ENCODE measurements at places on chromosomes 11 and 22. TPM values are rescaled to one million over a fixed set of nuclear protein-coding genes. Genes with fewer than 3 reads are reported as not detected.

The FADD gene
- 52.8 TPM for total RNA-seq

The CCDC87 gene
- total RNA-seq: 0.84 TPM

The C1QTNF4 gene
- not detected for total RNA-seq

The CARNS1 gene
- 0.08 TPM for total RNA-seq

The OR51E2 gene
- total RNA-seq: not detected

The CD248 gene
- not detected for total RNA-seq

The MMP12 gene
- total RNA-seq: not detected

The DEPDC7 gene
- 9.1 TPM for total RNA-seq

The OR2AG2 gene
- not detected for total RNA-seq

The OR52E8 gene
- not detected for total RNA-seq

The TIGD3 gene
- 0.77 TPM for total RNA-seq

The GAS2 gene
- total RNA-seq: 0.95 TPM

The RASD2 gene
- 1.1 TPM for total RNA-seq

The OR4A16 gene
- not detected for total RNA-seq

The MTA2 gene
- 86.2 TPM for total RNA-seq

The RAG2 gene
- total RNA-seq: not detected

The TSPAN32 gene
- not detected for total RNA-seq

The DDT gene
- total RNA-seq: 162 TPM

The RIMBP3B gene
- total RNA-seq: 0.67 TPM

The ART1 gene
- total RNA-seq: not detected

The PLAAT3 gene
- total RNA-seq: 54.2 TPM

The APOL3 gene
- not detected for total RNA-seq

The B4GAT1 gene
- 18.7 TPM for total RNA-seq

The CD3D gene
- total RNA-seq: not detected

Data from A549 treated with ZK216348 at 1 μM for 4 hours (cell line).